ENCODE measurements at places on chromosomes 12 and 14.

DNA sequence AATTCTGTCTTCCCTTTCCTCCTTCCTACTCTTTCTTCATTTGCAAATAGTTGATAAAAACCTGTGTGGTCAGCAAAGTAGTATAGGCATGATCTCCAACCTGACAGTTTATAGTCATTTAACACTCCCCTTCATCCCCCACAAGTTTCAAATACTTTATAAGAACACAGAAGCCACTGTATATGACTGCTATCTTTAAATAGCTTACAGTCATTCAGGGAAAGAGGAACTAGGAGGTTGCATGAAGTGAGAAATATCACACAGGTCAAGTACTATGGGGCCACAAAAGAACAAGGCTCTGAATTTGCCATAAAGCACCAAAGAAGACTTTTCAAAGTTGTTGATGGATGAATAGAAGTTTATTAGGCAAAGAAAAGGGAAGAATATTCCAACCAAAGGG lies 431.3 kb downstream of the NPAS3 start:
- no peak for DNase-seq

- no peak for DNase-seq
These were observed 94.7 kb downstream of the SLC2A13 start for GRCh38 chr12:40010899-40011774.

DNA sequence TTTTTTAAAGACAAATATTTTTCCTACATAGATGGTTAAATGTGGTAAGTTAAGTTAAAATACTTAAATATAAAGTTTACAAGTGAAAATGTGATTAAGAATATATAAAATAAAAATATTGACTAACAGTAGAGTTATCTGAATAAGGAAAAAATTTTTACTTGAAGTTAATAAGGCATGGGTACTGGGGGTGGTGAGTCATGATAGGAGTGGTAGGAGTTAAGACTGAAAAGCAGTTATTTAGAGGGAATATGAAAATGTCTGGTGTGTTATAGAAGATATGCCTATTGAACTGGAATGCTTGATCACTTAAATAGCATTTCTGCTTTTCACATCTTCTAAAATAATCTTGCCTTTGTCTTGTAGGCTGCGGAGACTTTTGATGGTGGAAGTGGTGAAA lies 68.7 kb downstream of the CCDC91 start:
- DNase-seq: no peak

DNA sequence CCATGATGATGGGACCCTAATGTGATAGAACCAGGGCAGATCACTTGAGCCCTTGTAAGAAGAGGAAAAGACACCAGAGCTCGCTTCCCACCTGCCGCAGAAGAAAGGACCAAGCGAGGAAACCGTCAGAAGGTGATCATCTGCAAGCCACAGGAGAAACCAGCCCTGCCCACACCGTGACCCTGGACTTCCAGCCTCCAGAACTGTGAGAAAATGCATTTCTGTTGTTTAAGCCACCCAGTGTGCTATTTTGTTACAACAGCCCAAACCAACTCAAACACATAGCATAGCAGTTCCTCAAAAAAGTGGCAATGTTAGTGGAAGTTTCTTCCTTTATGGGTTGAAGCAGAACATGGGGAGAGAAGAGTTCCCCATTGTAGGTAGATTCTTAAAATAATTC lies 107.9 kb upstream of the BCL2L14 start:
- no peak for DNase-seq

GRCh38 chr12:1022032-1022970 lies 31.3 kb downstream of the ERC1 start:
- DNase-seq: no peak

DNA sequence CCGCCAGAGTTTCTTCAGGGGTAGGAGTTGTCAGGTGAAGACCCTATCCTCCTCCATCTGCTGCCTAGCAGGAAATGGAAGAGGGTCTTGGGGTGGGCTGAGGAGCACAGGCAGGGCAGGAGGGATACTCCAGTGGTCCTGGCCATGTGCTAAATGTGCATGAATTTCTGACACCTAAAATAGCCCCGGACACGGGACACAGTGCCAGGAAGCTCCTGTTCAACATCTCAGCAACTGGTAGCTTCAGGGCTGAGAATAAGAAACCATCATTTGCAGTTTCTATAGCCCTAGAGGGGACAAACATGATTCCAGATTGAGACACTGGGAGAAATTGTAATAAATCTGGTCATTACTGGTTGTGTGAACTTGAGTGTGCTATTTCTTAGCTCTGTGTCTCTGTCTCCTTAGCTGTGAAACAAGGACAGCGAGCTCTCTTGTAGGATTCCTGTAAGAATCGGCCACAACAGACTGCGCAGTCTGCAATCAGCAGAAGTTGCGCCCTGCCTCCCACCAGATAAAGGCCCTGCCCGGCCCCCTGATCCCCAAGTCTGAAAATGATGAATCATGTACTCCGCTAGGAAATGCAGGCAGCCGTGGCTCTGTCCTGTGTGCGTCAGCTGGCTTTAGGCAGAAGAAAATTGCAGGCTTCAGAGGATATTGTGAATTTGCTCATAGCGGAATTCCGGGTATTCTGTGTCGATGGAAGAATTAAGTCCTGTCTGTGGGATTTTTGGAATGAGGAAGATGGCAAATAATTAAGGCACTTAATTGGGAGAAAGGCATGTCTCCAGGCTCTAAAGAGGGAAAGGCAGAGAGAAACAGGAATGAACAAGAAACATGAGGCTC lies 35.2 kb upstream of the MEG3 start:
- no peak for DNase-seq

GRCh38 chr14:70919774-70920173 lies 12.5 kb downstream of the PCNX1 start:
- no peak for DNase-seq

GRCh38 chr12:2194571-2194970 lies 141.8 kb downstream of the CACNA1C start:
- DNase-seq: no peak

GRCh38 chr14:104549536-104550339 lies 29.8 kb upstream of the C14orf180 start:
- no peak for DNase-seq

- DNase-seq: peak; percentile 77
These were observed 51.1 kb upstream of the CRACR2A start for GRCh38 chr12:3803865-3804472.

DNA sequence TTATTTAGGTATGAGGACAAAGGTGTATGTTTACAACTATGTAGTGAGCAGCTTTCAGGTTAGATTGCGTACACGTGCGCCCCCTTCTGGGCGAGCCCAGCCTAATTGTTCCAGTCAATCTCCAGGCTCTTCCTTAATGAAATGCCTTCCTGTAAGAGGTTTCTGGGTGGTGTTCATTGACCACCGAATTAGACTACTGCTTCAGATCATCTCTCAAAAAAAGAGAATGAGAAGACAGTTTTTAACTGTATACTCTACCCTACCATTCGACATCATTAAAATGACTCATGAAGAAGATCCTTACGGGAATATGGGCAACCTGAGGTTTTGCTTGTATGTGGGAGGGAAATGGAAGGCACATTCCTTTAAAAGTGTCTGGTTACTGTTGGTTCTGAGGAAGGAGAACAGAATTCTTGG lies 2.1 kb downstream of the LUM start:
- DNase-seq: peak; percentile 83

DNA sequence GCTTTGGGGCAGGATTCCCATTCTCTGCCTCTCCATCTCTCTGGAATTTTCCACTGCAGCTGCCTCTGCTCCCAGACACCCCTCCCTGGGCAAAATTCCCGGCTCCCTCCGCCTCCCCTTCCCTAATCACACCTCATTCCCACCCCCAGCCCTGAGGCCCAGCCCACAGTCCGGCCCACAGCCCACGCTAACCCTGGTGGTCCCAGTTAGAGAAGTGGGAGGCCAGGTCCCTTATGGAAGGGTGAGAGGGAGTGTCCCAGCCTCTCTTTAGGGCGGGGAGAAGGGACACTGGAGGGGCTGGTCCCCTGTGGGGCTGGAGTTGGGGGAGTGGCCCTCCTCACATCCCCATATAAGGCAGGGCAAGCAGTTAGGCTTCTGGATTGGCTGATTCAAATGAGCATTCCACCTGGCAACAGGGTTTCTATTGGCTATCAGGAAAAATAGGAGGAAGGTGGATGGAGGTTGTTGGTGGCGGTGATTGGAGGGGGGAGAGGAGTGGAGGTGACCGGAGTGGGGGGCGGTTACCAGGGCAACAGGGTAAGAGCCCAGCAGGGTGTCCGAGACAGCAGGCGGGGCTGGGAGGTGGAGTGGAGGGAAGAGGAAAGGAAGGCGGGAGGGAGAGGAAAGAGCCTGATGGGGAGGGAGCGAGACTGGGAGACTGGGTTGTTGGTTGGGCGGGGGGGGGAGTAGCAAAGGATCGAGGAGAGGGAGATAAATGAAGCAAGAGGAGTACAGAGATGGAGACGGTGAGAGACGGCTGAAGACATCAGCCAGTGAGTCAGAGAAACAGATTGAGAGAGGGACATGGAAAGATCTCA lies 1.9 kb upstream of the PTMS start:
- DNase-seq: no peak

DNA sequence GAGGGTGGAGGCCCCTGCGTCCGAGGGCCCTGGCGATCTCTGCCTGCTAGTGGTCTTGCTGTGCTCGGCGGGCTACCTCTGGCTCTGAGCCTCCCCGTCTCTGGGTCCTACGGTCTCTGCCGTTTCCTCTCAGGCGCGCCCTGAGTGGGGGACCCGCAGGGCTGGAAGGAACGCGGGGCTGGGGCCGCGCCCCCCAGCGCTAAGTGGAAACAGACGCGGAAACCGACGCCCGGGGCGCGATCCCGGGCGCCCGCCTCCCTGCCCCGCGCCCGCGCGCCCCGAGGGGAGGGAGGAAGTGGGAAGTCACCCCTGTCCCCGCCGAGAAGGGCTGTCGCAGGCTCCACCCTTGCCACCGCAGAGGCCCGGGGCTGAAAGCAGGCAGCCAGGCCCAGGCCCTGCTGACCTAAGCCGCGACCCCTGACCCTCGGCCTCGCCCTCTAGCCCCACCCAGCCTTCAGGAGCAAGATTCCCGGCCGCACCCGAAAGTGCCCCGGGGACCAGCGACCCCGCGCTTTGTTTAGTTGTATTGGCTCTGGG lies 831 bp downstream of the CRIP1 start:
- DNase-seq: peak; percentile 80

- DNase-seq: no peak
These were observed 25.5 kb downstream of the BDKRB1 start for GRCh38 chr14:96281486-96281885.

DNA sequence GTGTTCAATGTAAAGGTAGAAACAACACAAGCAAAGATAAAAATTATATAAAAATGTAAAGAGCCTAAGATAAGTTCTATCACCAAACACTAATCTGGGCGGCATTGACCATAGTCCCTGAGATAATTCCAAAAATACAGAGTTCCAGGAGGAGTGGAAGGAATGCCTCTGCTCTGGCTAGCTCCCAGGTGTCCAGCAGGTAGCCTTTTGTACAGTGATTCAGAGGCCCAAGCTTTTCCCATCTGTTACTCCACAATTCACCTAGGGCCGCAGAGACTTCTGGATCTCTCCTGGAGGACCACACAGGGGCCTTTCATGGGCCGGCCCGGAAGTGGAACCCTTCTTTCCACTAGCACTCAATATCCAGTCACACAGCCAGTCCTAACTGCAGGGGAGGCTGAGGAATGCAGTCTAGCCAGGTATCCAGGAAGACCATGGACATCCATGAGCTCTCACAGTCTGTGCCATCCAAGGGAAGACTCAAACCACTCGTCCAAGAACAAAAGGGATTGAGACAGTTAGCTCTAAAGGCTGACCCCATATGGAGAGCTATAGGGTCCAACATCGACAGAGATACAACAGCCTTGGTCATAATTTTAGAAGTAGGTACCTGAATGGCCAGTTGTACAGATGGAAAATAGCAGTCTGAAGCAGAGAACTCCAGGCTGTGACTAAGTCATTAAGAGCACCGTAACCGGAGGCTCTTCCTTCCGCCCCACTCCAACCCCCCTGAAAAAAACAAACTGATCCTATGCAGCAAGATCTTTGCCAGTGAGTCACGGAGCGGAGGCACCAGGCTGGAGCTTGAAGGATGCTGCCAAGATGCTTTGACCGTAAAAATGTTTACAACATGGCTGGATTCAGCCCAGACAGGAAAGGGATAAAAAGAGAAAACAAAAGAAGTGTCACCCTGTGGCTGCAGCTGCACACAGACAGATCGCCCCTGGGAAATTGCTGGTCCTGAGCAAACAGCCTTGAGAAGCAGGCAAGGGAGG lies 204.8 kb downstream of the NUAK1 start:
- no peak for DNase-seq

DNA sequence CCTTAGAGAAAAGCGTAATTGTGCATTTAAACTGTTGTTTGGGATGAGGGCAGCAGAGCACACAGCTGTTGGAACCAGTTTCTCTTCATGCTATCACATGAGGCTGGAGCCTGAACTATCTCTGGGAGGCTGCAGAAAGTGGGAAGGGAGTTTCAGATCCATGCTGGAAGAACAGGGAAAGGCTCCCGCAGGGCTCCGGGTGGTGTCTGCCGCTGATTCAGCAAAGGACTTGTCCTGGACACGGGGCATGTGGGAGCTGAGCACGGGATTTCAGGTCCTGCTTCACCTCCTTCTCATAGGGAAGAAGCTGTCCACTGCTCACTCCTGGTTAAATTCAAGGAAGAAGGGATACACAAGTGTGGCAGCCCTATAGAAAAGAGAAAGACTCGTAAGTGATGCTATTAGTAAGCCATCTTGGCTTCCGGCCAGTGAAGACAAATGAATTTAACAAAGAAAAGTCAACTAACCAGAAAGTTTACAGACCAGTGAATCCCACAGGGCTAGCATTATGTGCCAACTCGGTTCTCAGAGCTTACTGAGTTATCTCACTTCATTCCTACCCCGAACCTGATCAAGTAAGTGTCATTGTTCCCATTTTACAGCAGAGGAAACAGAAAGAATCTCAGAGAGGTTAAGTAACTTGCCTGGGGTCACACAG lies 6.7 kb upstream of the FZD10 start:
- DNase-seq: no peak

GRCh38 chr14:64612021-64612380 lies 62.2 kb downstream of the PPP1R36 start:
- no peak for DNase-seq

- no peak for DNase-seq
These were observed 678 bp downstream of the ZBTB25 start for GRCh38 chr14:64502887-64503433.

GRCh38 chr14:50944647-50945413 lies 547 bp upstream of the PYGL start:
- peak; percentile 57 for DNase-seq

DNA sequence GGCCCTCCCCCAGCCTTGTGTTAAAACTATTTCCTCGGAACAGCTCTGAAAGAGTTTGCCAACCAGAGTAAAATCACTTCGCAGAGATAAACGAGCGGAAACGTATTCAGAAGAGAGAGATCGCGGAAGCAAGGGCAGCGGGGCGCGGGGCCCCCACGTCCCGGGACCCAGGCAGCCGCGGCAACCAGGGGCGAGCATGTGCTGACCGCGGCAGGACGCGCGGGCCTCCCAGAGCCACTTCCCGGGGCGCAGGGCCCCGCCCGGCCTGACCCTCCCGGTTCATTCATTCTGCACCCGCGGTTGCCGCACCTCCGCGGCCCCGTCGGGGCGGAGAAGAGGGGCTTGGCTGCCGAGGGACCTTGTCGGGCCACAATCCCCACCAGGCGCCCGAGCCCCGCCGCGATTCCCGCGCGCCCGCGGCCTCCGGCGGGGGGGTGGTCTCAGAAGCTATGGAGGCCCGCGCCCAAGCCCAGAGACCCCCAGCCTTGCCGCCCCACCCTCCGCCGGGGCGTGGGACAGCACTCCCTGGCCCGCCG lies 598 bp downstream of the UBE2N start:
- peak; percentile 72 for DNase-seq

Measured in activated CD8-positive, alpha-beta memory T cell treated with anti-CD3 and anti-CD28 coated beads, Interleukin-2, amount 50 U/mL, for 48 hours (primary cell).